Stimulated activated CD8-positive, alpha-beta memory T cell treated with anti-CD3 and anti-CD28 coated beads, Interleukin-2, amount 100 ng/mL, for 48 hours (primary cell): ENCODE measurements at places on chromosomes 1 and 21.

- DNase-seq: no peak
These were observed 688 bp downstream of the PRXL2B start for GRCh38 chr1:2587071-2587859.

- DNase-seq: no peak
These were observed 20.5 kb downstream of the ELAVL4 start for GRCh38 chr1:50129201-50129600.

DNA sequence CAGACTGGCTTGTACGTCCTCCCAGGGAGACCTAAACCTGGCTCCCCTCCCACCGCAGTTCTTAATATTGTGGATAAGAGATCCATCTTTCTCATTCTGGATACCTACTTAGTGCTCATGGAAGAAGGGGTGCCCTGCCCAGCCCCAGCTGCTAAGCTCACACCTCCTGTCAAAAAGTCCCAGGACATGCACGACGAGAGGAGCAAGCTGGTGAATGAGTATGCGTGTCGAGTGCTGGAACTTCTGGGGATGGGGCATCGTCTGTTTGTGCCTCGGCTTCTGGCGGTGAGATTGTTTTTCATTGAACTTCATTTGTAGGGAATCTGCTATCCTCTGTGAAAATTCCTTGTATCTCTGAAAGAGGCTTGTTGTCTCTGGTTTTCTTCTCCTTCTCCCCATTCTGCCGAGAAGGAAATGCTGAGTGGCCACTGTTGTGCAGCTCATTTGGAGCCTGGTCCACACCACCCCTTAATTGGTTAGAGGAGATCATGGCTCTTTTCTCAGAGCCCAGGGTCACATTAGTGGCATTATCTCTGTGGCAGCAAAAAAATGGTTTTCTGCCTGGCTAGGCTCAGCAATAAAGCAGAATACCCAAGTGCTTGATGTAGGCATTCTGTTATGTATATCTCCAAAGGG lies 199.4 kb upstream of the CACYBP start:
- no peak for DNase-seq

- no peak for DNase-seq
These were observed 102.9 kb downstream of the AHCTF1 start for GRCh38 chr1:246828818-246829217.

GRCh38 chr1:117674521-117675400 lies 68.9 kb downstream of the TENT5C start:
- DNase-seq: no peak

DNA sequence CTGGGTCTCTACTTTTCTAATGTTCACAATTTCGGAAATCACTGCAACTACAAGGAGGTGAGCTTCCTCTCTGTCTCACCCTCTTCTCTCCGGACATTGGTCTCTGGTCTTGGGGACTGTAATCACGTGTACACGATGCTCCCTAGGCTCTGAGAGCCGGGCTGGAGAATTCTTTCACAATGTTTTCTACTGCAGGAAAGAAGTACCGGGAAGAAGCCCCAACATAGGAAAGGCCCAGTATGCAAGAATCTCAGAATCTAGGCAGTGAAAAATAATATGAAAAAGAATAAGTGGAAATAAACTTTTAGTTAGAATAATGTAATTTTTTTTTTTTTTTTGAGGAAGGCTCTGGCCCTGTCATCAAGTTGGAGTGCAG lies 13.5 kb upstream of the HJV start:
- DNase-seq: no peak

GRCh38 chr1:162868972-162869371 lies 8.0 kb upstream of the CCDC190 start:
- DNase-seq: no peak

- DNase-seq: no peak
These were observed 61.5 kb downstream of the CD58 start for GRCh38 chr1:116508984-116509980.

DNA sequence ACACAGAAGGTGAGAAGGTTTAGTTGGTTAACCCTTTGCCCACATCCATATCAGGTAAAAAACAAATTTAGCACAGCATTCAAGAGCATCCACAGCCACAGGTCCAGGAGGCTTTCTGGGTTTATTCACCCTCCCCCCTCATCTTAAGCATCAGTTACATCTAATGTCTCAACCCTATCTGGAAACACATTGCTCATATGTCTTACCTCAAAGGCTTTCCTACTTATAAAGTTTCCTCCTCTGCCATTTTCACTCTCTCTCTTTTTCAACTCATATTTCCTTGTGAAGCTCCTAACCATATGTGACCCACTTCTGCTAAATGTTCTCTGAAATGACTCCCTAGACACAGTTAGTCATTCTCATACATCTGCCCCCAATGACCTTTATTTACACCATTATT lies 47.9 kb upstream of the RUNX1 start:
- DNase-seq: no peak

- DNase-seq: peak; percentile 84
These were observed 905 bp downstream of the BTBD19 start for GRCh38 chr1:44808938-44809917.

GRCh38 chr1:116902723-116903383 lies 6.9 kb upstream of the PTGFRN start:
- no peak for DNase-seq

- no peak for DNase-seq
These were observed 17.0 kb downstream of the RERE start for GRCh38 chr1:8800416-8800815.

DNA sequence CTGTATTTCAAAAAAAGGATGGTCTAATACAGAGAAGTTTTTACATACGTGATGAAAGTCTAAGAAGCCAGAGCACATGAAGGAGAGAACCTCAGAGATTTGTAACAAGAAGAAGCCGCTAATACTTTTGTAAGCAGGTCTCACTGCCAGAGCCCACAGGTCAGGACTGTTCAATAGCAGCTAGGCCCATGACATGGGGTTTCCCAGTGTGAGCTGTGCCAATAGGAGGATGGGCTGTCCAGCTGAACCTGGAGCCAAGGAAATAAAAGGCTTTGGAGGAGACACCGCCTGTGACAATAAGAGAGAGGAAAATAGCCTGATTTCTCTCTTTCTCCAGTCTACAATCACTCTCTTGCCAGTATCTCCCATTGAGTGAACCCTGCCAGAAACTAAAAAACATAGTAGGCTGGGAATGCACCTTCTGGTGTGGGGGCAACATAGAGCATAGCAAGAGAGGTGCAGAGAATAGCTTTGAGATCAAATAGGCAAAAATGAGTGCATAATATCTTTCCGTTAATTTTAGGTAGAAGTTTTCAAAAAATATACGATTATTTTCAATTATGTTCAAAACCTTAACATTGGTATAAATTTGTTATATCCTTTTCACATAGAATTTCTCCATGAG lies 360.3 kb downstream of the NEGR1 start:
- DNase-seq: no peak

DNA sequence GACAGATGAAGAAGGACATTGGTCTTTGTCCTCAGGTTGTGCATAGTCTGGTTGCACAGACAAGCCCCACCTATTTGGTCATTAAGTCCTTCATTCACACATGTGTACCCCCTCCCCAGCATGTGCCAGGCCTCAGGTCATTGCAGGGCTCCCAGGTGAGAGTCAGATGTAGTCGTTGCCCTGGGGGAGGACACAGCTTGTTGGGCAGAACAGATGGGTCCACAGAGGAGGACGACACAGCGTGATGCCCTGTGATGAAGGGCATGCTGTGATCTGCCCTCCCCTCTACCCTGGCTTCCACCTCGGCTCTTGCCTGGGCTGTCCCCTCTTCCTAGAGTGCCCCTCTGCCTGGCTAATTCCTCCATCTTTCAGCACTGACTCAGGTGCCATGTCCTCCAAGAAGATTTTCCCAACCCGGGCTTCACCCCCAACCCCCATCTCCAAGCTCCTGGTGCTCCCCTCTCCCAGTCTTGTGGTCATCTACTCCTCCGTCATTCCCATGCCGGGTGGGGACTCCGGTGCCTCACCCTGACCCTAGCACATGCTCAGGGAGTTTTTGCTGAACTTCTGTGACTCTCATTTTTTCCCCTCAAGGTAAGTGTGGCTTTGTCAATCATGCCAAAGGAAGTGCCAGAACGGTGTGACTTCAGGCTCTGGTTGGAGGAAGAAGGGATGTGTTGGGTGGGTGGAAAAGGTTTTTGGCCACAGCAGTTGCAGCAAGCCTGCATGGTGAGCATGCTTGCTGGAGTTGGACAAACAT lies 220.5 kb downstream of the FOXD2 start:
- no peak for DNase-seq

DNA sequence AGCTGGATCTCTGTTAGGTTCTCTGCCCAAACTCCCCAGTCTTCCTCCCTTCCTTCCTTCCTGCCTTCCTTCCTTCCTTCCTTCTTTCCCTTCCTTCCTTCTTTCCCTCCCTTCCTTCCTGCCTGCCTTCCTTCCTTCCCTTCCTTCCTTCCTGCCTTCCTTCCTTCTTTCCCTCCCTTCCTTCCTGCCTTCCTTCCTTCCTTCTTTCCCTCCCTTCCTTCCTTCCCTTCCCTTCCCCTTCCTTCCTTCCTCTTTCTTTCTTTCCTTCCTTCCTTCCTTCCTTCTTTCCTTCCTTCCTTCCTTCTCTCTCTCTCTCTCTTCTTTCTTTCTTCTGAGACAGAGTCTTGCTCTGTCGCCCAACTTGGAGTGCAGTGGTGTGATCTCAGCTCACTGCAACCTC lies 8.7 kb upstream of the LSM10 start:
- no peak for DNase-seq

DNA sequence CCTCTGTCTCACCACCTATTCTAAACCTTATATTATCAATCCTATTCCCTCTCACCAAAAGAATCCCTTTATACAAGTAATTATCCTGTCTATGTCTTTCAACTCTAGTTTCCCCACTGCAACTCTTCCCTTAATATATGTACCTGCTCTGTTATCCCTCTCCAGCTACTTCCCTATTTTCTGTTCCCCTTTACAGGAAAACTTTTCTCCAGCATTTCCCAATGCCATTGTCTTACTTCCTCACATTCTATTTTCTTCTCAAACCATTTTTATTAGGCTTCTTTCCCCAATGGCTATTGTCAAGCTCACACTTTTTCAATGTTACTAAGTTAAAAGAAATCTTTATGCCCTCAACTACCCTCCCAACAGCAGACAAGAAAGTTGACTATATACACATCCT lies 11.6 kb downstream of the DPYD start:
- no peak for DNase-seq

DNA sequence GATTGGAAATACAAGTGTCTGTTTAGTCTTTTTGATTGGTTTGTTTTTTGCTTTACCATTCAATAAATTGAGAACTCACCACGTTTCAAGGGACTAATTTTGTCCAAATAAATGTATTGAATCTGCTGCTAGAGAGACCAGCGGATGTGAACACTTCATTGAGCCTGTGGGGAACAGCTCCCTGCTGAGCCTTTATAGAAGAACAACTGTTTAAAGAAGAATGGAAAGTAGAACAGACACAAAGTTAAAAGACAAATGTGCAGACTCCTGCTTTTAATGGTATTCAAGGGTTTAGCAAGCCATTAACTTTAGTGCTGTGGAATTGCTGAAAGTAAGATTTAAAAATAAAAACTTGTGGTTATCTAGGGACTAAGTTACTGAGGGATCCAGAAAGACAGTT lies 817.7 kb upstream of the B3GALT2 start:
- no peak for DNase-seq

GRCh38 chr1:45923343-45923742 lies 119.9 kb downstream of the MAST2 start:
- DNase-seq: no peak

- DNase-seq: no peak
These were observed 19.8 kb downstream of the ADGRB2 start for GRCh38 chr1:31744165-31744888.

DNA sequence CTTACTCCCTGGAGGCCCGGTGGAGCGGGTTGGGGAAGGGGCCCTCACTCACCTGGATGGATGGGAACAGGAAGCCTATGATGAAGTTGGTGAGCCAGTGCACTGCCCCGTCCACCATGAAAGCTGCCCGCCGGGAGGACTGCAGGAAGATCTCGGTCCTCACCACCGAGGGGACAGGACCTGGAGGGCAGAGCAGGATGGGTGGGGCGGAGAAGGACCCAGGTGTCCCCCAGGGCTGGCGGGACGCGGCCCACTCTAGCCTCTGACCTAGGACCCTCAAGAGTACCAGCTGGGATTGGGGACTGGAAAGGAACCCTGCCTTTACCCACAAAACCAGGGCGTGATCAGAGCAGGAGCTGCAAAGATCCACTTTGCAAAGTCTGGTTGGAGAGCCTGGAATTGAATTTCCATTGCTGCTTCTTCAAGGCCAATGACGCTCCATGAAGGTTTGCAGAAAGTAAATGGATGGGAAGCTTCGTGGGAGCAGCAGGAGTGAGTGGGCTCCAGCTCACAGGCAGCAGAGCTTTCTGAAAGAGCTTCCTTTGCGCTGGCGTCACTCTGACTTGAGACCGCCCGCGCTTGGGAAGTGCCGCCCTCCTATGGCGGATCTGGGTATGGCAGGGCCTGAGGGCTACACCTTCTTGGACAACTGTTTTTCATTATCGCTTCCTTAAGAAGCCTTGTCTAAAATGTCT lies 21.4 kb downstream of the SLC2A7 start:
- DNase-seq: peak; percentile 84

- no peak for DNase-seq
These were observed 3.7 kb upstream of the DIPK1A start for GRCh38 chr1:92964998-92965397.

DNA sequence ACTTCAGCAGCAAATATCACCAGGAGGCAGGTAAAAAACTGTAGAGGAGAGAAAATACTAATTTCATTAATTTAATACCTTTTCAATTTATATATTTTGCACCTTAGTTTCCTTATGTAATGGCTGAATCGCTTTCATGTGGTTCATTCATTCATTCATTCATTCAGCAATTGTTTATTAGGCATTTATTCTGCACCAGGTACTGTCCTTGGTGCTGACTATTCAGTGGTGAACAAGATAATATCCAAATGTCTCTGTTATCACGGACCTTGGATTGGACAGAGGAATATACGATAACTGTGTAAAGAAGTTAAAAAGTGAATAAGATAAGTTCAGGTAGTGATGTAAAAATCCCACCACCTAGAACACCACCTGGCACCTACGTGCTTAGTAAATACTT lies 28.8 kb downstream of the TSPAN2 start:
- no peak for DNase-seq

DNA sequence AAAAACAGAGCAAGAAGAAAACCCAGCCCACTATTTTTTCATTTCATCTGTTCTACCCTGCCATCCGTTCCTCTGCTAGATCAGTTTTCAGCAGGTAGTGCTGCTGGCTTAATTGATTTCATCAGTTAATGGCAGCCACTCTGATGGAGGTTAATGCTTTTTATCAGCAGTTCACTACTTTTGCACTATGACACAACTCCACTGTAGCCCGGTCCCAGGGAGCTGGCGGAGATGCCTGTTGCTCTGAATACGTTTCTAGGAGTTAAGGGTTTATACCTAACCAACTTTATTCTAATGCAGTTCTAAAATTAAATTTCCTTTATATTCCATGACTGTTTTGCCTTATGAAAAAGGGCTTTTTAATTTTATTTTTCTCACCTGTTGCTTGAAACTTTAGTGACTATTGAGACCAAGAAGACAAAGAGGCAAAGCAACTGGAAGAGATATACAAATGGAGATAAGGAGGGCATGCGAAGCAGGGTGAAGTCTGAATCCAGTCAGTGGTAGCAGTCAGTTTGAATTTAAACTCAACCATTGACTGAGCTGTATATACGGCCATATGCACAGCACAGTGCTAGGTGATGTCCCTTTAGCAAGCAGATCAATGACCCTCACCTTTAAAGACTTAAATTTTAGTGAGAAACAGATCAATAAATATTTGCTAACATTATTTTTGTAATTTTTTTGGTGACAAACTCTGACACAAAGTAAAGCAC lies 477.9 kb downstream of the LMO4 start:
- DNase-seq: no peak

- no peak for DNase-seq
These were observed 152.0 kb downstream of the COQ8A start for GRCh38 chr1:227092069-227092468.
